ENCODE measurements at places on chromosomes 4 and X.

DNA sequence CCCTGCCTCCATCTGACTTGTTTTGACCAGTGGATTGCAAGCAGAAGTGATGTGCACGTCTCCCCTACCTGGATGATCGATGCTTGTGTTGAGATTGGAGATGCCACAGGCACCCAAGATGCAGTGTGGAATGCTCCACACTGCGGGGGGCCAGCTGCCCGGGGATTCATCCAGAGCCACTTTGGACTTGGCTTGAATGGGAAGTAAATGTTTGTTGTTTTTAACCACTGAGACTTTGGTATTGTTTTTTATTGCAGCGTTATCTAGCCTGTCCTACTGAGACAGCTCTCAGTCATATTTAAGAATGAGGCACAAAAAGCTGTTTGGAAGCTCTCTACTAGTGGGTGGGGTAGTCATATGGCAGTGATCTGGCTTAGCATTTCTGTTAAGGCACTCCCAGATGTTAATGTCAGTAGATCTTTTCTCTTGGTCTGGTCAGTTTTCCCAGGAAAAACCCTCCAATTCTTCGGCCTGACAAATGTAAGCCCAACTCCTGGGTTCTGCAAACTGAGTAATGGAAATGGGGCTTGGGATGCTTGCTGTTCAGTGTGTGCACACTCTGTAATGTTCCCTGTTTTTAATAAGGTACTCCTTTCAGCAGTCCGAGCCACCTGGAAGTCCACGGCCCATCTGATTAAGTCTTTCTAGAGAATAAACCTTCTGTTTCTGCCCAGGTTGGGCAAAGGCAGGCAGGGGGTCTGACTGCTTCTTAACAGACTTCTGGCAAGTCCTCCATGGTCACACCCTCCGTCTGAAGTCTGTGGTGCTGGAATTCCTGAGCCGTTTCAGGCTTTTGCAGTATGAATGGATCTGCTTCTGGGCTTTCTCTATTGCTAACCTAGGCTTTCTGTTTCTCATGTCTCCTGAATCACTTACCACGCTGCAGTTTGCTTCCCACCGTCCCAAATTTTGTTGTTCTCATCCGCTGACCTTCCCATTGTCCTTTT, 74.8 kb downstream of the WWC2 start:
- no peak for DNase-seq

GRCh38 chr4:102606846-102607450, 105.8 kb downstream of the NFKB1 start:
- DNase-seq = no peak

- no peak for DNase-seq
These were observed 182.8 kb downstream of the GUCY2F start for GRCh38 chrX:109299091-109299490.

GRCh38 chr4:139689093-139689722, 23.6 kb downstream of the MGST2 start:
- DNase-seq = no peak

GRCh38 chrX:74550295-74550802, 64.1 kb downstream of the RLIM start:
- DNase-seq = peak; percentile 48

- DNase-seq = no peak
These were observed 400.8 kb upstream of the SLIT2 start for GRCh38 chr4:19850909-19851308.

GRCh38 chr4:40418430-40419230, 83.5 kb downstream of the CHRNA9 start:
- no peak for DNase-seq

DNA sequence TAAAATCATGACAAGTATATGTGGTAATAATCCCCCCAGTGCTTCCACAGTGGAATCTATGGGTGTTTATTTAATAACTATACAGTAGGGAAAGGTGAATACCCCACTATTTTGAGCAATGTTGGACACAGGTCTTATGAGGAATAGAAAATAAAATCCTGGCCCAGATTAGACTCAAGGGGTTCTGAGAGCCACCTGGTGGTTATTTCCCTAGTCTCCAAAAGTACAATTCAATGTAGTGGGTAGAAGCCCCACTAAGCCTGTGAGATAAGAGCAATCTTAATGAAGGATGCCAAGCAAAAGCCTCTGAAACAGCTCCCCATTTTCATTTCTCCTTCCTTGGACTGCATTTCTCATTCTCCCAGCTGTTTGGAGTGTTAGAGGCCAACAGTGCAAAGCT, 328.2 kb upstream of the NR3C2 start:
- DNase-seq = no peak

GRCh38 chr4:138866314-138866713, 149.3 kb upstream of the NOCT start:
- no peak for DNase-seq

DNA sequence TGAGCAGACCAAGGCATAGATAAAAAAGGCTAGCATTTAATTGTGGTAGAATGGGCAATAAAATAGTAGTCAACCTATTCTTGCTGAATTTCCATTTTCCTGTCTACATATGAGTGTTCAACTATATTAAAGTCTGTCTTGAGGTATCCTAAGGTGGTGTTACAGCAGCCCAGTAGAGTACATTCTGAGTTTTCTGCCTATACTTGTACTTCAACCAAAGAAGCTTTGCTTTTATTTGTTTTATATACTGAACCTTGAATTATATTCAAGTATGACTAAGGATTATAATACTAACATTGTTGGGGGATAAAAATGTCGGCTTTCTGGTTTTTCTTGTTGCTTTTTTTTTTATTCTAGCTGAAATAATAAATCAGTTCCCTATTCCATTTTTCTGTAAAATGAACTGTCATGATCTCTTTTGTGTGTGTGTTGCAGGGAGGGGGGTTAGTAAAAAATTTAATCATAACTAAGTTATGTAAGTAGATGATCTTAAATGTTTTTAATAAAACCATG, 106.7 kb downstream of the PDLIM5 start:
- DNase-seq = no peak

DNA sequence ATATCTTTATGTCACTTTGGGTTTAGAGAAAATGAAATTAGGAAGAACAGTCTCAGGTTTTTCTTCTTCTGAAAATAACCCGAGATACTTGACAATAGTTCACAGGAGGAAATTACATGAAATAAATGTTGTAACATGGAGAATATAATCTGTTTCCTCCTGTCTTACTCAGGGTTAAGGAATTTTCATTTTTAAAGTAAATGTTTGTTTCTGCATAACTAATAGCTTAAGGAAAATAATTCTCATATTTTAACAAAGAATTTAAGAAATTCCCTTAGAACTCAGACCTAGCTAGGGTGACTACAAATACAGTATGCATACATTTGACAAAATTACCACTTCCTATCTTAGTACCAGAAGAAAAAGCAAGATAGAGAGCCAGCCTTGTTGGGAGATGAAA, 17.2 kb upstream of the SPRY1 start:
- no peak for DNase-seq

DNA sequence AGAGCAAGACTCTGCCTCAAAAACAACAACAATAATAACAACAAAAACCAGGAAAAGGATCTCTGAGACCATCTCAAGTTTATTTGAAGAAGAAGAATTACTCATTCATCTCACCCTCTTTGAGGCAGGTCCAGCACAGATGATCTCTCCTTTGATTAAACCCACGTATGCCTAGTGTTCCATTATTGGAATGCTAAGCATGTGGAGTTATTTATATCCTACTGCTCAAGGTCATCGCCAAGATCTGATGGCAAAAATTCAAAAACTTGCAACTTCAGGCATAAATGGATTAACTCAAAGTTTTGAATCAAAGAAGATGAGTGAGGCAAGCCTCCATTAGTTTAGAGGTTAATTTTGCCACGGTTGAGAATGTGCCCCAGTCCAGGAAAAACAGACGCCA, 184.2 kb downstream of the DHRSX start:
- no peak for DNase-seq

GRCh38 chr4:26032630-26033317, 118.8 kb downstream of the SMIM20 start:
- no peak for DNase-seq

GRCh38 chr4:183727482-183727881, 68.4 kb downstream of the TRAPPC11 start:
- DNase-seq = no peak

DNA sequence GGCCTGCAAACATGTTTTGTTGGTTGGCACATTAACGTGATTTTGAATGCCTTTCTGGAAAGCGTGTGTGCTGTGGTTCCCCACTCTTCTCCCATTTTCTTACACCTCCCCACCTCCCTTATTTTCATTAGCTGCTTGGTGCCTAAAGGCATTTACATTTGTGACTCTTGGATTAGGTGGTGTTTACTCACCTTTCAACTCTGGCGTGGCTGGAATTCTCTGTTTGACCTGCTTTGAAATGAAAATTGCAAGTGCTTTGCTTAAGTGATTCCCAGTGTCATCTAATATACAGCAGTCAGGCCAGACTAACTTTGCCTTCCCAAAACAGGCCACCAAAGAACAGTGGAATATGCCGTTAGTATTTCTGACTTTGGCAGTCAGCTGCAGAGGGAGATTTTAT, 80.5 kb downstream of the NHSL2 start:
- no peak for DNase-seq

GRCh38 chr4:157576671-157577217, 356.2 kb downstream of the GRIA2 start:
- no peak for DNase-seq

DNA sequence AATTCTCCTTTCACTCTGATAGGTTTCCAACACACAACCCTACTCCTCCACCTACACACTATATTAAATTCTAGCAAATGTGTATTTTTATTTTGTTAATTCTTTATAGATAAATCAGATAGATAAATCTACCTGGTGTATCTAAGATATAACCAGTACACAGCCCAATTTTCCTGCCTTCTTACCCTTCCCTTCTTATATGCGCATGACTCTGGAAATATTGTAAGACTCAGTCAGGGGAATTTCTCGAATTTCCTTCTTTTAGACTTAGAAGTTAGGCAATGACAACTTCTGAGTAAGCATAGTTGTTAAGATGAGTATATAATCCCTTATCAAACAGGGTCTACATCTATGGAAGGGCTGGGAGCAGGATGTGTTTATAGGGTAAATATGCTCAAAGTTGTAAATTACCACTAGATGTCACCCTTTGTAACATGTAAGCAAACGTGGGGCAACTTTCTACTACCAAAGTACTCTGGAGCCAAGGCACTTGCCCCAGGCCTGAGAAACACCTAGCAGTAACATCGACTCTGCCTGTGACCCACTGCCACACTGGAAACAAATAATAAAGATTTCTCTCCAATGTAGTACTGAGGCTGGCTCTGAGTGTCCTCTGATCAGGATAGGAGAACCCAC, 444.7 kb downstream of the IQCM start:
- DNase-seq = peak; percentile 18

GRCh38 chr4:148926276-148927260, 484.4 kb upstream of the NR3C2 start:
- DNase-seq = no peak

DNA sequence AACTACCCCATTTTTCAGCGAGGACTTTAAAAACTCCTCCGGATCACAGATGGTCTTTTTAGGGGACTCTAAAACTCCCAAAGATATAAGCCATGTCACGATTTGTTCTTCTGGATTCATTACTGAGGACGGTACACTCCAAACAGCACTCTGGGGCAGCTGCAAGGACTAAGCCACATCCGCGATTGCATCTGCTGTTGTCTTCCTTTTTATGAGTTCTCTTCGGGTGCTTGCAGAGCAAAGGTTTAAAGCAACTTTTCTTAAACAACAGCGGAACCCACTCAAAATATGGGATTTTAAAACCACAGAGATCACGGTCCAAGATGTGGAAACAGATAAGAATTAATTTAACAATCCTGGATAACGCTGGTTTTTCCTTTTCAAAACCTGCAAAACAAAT, at the start of gene ARHGEF6:
TSS of gene ARHGEF6 (minus strand) at position 170 of the 400 bp plus-strand sequence. CDS start at position 120, 50 bp downstream.
- DNase-seq = no peak

DNA sequence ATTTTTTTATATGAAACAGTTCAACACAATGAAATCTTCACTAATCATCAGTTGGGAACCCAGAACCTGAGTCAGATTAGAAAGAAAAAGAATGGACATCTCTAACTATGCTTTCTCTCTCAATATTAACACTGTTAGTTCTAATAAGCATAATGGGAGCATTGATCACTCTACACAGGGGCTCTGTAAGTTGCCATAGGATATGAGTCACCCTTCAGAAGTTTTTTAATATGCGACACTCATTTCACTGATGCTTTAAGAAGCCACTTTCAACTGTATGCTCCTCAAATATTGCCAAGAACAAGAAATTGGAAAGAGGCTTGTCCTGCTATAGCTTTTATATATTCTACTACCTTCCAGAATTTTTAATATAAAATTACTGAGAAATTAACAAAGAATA, 187.0 kb downstream of the AASDH start:
- DNase-seq = no peak

DNA sequence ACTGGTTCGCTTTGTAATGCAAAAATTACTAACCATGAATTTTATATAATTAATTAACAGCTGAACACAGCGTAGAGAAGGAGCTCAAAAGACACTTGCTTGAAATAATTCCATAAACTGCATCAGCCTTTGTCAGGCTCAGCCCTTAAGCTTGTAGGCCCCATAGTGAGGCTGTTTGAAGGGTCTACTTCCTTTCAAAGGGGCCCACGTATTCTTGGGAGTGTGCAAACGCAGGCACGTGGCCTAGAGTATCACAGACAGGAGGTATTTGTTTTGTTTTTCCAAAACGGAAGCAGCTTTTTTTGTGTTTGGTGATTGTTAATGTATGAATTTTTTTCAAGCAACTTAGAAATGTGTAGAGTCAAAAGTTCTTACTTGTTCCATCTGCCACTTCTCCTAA, 25.6 kb upstream of the EGF start:
- DNase-seq = no peak

GRCh38 chr4:3401436-3402171, 40.2 kb upstream of the HGFAC start:
- no peak for DNase-seq

GRCh38 chrX:119008110-119008744, 33.8 kb downstream of the LONRF3 start:
- peak; percentile 20 for DNase-seq

- DNase-seq = no peak
These were observed 1307.3 kb downstream of the C4orf33 start for GRCh38 chr4:130403221-130403620.

DNA sequence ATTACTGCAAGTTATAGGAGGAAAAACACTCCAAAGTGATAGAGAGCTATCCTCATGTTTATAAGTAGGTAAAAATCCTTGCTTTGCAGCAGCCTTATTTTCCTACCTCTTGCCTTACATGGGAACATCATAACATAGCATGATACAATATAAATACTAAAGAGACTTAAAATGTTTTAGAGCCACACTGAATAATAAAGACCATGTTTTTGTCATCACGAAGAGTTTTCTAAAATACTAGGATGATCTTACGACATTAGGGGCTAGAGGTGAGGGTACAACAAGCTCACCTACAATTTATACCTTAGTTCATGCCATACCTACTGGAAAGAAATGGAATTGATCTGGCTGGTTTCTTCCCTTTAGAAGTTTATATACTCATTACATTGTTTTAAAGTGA, 184.8 kb downstream of the FBXW7 start:
- peak; percentile 47 for DNase-seq

DNA sequence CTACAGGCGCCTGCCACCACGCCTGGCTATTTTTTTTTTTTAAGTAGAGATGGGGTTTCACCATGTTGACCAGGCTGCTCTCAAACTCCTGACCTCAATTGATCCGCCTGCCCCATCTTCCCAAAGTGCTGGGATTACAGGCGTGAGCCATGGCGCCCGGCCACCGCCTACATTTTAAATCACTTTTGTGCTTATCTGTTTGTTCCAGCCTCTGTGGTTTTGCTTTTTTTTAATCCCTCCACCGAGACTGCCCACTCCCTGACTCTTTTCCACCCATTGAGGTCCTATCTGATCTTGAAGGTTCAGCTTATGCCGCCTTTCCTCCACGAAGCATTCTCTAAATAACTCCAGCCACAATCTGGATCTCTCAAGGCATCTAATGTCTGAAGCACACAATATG, 73.5 kb downstream of the CHRDL1 start:
- DNase-seq = no peak

GRCh38 chrX:40325161-40325560, 227.4 kb upstream of the BCOR start:
- no peak for DNase-seq

All from NCI-H748 treated with DMSO at 0.1 percent for 48 hours (cell line).